Suprapubic skin (tissue), 4 donors: ENCODE measurements at places on chromosomes 2 and 18.

DNA sequence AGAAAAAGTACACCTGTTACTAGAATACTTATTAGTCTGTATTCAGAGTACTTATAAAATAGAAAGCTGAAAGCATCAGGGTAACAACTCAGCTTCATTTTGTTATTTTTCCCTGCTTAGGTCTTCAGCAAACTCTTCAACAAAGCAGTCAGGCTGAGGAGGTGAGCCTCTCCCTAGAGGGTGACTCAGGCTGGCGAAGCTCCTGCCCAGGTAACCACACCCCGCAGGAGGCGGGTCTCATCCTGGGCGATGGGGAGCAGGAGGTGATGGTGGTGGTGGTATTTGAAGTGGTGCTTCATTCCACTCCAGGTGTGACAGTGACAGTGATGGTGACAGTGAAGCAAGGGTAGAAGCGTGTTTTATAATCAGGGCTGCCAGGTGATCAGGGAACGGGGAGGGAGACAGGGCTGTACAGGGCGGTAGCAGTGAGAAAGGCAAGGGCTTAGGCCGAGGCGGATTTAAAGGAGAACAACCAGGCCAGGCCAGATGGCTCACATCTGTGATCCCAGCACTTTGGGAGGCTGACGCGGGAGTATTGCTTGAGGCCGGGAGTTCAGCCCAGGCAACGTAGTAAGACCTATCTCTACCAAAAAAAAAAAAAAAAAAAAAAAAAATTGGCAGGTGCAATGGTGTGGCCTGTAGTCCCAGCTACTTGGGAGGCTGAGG lies 127.1 kb downstream of the SOCS6 start:
- no peak for DNase-seq

DNA sequence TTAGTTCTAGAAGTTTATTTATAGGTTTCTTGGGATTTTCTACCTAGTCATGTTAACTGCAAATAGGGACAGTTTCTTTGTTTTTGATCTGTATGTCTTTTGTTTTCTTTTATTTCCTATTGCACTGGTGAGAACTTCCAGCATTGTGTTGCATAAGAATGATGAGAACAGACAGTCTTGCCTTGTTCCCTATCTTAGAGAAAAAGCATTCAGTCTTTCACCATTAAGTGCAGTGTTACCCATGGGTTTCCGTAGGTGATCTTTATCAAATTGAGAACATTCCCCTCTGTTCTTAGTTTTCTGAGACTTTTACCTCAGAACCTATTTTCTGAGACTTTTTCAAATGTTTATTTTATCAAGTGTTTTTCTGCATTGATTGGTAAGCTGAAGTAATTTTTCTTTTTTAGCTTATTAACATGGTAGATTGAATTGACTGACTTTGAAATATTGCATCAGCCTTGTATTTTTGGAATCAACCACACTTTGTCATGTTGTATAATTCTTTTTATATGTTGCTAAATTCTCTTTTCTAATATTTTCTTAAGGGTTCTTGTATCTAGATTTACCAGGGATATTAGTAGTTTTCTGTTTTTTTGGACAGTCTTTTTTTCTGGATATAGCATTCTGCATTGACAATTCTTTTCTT lies 17.2 kb downstream of the MFSD6 start:
- no peak for DNase-seq

DNA sequence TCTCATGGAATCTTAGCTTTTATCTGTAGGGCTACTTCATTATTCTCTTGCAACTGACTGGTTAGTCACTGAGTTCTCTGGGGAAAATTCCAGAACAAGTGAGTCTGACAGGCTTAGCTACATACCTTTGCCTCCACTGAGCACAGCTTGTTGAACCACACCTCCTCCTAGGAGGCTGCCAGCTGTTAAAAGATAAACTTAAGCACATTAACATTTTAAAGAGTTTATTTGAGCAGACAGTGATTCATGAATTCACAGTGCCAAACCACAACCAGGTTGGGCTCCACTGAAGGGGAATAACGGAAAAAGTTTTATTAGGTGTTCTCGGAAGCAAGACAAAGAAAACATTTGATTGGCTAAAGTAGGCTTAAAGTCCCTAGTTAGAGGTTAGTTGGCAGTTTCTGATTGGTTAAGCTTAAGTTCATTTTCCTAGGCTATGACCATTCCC lies 12.5 kb upstream of the SLC38A11 start:
- no peak for DNase-seq

- DNase-seq = no peak
Measured at GRCh38 chr2:111037128-111037527, 83.6 kb upstream of the BCL2L11 start.
